ENCODE measurements at places on chromosomes 2 and 18. TPM values are rescaled to one million over a fixed set of nuclear protein-coding genes. Genes with fewer than 3 reads are reported as not detected.

The APOB gene
- 3.3 TPM for total RNA-seq

The RPS27A gene
- total RNA-seq: 756 TPM

The STPG4 gene
- total RNA-seq: 0.47 TPM

The ARHGAP15 gene
- 3.7 TPM for total RNA-seq

The DPY30 gene
- 57.1 TPM for total RNA-seq

The ANKRD30BL gene
- total RNA-seq: not detected

The GNAL gene
- 2.6 TPM for total RNA-seq

The CYRIA gene
- 1.0 TPM for total RNA-seq

The EFR3B gene
- 1.8 TPM for total RNA-seq

The TUBA3E gene
- total RNA-seq: not detected

The NT5C1B gene
- total RNA-seq: not detected

The IL36B gene
- not detected for total RNA-seq

The CXCR2 gene
- 0.35 TPM for total RNA-seq

DNA sequence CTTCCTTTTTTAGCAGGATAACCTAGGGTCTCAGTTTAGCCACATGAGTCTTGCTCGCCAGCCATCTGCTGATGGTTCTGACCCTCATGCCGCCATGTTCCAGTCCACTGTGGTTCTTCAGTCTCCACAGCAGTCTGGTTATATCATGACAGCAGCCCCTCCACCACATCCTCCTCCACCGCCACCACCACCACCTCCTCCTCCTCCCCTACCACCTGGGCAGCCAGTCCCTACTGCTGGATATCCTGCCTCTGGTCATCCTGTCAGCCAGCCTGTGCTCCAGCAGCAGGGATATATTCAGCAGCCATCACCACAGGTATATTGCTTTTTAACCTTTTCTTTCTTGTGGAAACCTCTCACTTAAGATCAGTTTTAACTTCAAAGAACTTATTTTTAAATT lies 89.9 kb upstream of the UBXN4 start:
- DNase-seq: no peak

DNA sequence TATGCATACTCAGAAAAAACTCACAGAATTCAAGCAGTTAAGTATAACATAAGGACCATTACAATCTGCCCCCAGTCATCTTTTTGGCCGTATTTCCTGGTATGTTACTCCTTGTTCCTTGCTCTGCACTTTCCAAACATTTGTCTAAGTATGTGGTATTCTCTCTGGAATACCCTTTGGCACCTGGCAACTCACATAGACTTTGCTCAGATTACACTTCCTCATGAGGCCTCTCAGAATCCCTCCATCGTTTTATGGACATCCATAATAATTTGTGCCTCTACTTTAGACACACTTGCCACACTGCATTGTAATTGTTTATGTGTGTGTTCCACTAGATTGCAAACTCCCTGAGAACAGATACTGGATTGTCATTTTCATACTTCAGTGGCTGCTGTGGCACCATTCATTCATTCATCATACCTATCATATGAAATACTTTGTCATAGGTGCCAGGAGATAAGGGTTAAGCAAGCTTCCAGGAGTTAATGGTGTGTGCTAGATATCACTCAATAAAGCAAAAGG lies 84.0 kb downstream of the HIBCH start:
- peak; percentile 48 for DNase-seq

DNA sequence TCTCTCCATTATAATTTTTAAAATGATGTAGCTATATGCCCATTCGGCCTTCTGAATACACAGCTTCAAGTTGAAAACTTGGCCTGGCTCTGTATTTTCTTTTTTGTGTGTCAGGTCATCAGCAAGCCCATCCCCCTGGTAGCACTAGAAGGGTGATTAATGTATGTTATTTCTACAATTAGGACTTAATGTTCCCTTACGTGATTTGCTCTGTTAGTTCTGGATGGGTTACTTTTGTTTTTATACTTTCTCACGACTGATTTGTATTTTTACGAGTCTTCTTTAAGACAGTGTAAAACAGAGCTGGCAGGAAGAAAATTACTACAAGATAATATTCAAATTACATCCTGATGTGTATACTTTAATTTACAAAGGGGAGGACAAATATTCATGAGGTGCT lies 88.4 kb upstream of the RGPD4 start:
- no peak for DNase-seq

GRCh38 chr2:7618031-7618430 lies 700.8 kb downstream of the RNF144A start:
- DNase-seq: no peak

- peak; percentile 78 for DNase-seq
These were observed 18.8 kb upstream of the SERPINB5 start for GRCh38 chr18:63457977-63458376.

DNA sequence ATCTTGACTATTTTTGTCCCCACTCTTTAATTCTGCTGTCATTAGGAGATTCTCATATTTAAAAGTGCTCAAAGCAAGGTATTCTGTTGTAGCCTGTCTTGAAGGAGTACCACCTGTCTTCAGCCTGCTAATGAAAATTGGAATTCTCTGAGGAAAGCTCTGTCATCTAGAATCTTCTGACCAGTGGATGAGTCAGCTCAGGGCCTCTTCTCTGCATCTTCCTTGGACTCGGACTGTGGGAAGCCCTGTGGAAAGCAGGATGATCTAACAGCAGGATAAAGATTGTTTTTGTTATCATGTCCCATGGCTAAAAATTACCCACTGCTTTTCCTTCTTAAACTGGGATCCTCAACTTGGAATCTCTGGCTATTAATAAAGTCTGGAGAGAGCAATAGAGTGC lies 18.7 kb upstream of the TMEM200C start:
- DNase-seq: no peak

- no peak for DNase-seq
These were observed at the start of gene DIPK1C for GRCh38 chr18:74457043-74457724. DIPK1C (minus strand) TSS chr18:74457308; CDS start chr18:74457259, 49 bp downstream.

DNA sequence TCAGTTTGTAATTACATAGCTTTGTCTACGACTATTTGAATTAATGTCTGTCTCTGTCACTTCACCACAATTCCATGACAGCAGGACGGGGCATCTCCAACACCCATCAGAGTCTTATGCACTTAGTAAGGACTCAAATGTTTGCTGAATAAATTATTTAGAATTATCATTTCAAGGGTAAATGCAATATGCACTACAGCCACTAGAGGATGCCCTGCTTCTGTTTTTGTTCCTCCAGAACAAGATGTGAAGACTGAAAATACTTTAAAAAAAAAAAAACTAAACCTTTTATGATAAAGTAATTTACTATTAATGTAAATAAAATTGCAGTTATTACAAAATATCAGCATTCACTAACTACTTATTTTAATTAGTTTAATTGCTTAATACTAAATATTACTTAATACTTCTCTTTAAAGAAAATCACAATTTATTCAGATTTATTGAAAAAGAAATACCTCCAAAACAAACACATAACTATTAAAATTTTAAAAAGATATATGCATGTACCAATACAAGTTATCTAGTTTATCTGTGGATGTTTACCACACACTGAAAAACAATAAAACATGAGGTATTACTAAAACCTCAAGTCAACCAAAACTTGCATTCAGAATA lies 3.2 kb downstream of the PIGN start:
- DNase-seq: peak; percentile 54

DNA sequence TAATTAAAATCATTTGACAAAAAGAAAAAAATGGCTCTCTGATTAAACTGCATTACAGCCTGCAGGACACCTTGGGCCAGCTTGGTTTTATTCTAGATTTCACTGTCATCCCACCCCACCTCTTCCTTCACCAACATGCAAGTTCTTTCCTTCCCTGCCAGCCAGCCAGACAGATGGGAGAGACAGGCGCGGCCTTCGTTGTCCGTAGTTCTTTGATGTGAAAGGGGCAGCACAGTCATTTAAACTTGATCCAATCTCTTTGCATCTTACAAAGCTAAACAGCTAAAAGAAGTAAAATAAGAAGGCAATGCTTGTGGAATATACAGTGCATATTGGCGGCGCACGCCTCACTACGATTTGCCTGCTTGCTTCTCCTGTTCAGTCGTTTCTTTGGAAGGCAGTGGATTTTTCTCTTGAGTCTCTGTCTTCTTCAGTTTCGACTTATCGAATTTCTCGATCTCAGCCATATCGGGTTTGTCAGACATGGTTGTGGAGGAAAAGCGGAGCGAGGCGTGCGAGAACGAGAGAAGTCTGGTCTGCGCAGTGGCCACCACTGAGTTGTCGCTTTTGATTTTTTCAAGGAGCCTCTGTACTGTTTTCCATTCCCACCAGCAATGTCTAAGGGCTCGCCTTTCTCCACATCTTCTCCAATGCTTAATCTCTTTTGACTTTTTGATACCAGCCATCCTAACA lies 22.4 kb downstream of the COLEC11 start:
- DNase-seq: no peak

DNA sequence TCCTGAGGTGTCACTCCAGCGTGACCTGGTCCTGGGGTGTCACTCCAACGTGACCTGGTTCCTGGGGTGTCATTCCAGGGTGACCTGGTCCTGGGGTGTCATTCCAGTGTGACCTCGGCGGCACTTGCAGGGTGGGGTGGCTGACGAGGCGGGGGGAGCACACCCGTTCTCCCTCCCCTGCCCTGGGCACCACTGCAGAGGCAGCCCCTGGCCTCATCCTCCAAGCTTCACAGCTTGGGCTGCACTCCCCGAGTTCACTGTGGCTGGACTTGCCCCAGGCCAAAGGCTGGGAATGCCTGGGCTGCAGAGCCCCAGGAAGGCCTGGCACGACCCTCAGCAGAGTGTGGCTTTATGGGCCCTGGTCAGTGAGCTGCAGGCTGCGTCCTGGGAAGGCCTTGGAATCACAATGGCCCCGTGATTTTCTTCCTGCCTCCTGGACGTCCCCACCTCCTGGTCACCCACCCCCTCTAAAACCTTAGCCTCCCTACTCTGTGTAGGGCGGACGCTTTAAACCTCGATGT lies 88.3 kb downstream of the NFATC1 start:
- no peak for DNase-seq

GRCh38 chr2:36266536-36267121 lies 88.9 kb upstream of the CRIM1 start:
- DNase-seq: no peak

- DNase-seq: no peak
These were observed 2025.6 kb upstream of the LRRTM1 start for GRCh38 chr2:82330155-82330554.

GRCh38 chr2:27715318-27716210 lies 51.9 kb downstream of the SLC4A1AP start:
- no peak for DNase-seq

DNA sequence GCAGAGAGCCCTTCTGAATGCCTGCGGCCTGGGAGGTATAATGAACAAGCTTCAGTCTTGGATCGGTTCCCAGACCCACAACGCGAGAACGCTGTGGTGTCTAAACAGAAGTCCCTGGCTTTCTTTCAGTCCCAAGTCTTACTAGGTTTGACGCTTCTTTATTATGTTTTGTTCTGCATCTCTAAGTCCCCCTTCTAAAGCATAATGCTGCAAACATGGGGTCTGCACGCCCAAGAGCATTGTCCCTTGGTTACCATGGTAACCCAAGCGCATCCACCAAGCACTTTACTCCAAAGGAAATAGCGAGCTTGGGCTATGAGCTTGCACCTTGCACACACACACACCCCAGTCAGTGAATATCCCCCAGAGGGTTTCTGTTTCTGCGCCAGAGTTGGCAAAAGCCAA lies 193.7 kb downstream of the INO80D start:
- no peak for DNase-seq

DNA sequence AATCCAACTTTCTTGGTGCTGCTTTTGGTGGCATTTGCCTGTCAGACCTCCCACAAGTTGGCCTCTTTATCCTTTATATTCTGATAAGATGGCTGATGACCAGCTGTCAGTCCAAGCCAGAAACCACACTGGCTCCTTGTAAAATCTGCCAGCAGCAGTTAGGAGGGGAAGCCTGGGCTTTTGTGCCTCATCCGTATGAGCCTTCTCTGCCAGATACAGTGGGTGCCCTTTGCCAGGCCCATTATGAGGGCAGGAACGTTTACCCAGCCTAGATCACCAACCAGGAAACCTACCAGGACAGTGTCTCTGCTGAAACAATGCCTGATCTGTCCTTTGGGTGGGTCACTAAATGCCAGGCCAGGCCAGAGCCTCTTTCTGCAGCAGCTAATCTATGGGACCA lies 202.9 kb upstream of the SP5 start:
- peak; percentile 22 for DNase-seq

GRCh38 chr2:238567067-238567855 lies 140.5 kb downstream of the ASB1 start:
- peak; percentile 71 for DNase-seq

DNA sequence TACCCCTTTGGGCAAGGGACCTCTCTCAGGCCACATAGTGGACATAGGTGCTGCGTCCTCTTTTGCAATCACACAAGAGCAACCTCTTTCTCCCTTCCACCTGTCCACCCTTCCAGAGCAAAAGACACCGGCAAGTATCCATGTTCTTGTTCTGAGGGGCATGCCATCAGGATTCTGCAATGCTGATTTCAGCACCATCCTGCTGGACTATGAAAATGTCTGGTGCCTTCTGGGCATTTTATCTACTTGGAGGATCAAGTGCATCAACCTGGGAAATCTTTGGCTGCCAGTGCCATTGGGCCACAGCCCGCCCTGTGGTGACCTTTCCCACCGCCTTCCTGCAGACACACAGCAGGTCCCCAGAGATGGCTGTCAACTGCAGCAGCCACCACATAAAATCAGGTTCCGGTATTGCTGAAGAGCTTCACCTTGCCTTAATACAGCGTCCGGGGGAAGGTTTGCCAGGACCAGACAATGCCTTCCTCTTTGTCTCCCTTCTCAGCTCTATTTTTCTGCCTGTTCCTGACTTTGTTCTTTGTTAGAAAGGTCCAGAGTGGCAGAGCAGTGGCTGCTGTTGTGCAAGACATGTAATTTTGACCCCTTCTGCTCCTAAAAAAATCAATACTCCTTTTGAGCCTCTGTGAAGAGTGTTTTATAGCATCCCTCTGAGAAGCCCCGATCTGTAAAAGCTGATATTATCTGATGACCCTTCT lies 18.5 kb upstream of the BOD1L2 start:
- DNase-seq: no peak

- no peak for DNase-seq
These were observed 251.4 kb downstream of the ANKRD30B start for GRCh38 chr18:14999085-14999975.

- no peak for DNase-seq
These were observed 315.3 kb upstream of the GULP1 start for GRCh38 chr2:187976259-187976985.

- no peak for DNase-seq
These were observed 1193.4 kb downstream of the DSC3 start for GRCh38 chr18:29849144-29849543.

- no peak for DNase-seq
These were observed 27.2 kb downstream of the TMEM177 start for GRCh38 chr2:119706221-119706620.

DNA sequence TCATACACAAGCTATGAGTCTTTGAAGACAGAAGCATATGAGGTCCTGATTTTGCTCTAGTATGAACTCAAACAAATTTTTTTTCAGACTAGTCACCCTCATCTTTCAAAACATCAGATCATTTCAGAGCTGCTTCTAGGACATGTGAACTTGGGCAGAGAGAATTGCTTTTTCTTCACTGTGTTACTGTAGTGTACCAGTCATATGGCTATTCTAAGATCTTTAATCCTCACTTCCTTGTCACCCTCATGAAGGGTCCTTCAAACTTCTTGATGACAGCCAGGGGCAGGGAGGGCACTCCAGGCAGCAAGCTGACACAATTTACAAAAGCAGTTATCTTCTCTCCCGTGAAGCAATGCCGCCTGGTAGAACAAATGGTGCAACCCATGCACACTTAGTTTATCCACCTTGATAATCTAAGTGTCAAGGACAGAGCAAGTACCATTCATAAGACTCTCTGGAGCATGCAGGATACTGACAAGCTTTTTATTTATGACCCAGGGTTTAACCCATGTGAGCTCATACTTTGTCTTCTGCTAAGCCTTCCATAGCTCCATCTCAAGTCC lies 200.6 kb downstream of the DPP10 start:
- DNase-seq: no peak

All from colonic mucosa (tissue), 4 donors.